ENCODE measurements at places on chromosomes 3 and 15. TPM values are rescaled to one million over a fixed set of nuclear protein-coding genes. Genes with fewer than 3 reads are reported as not detected.

The KIF23 gene
- 41.9 TPM for total RNA-seq

DNA sequence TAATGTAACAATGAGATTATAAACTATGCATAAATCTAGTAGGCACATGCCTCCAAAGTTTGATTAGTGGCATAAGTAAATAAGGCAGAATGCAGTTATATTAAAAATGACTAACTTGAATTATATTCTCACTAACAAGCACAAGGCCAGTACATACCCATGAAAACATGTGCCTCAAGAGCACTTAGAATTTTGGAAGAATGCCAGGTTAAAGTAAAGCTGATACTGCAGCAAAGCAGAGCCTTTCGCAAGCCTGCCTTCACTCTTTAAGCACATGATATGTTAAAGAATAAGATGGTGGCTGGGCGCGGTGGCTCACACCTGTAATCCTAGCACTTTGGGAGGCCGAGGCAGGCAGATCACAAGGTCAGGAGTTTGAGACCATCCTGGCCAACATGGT lies 49.0 kb downstream of the KBTBD12 start:
- no peaks in the 10 kb centered on the region for H3K36me3 ChIP-seq
- DNase-seq = no peak
- H3K4me3 ChIP-seq = no peak overlapping the region
- H3K27me3 ChIP-seq = no peaks in the 10 kb centered on the region
- H3K27ac ChIP-seq = no peak overlapping the region

DNA sequence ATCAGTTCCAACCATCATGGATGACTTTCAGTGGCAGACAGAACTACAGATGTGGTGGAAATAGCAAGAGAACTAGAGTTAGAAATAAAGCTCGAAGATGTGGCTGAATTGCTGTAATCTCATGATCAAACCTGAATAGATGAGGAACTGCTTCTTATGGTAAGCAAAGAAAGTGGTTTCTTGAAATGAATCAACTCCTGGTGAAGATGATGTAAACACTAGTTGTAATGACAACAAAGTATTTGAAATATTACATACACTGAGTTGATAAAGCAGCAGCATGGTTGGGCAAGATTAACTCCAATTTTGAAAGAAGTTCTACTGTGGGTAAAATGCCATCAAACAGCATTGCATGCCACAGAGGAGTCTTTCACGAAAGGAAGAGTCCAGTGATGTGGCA lies 131.7 kb upstream of the FAM3D start:
- no peaks in the 10 kb centered on the region for H3K27me3 ChIP-seq
- H3K4me1 ChIP-seq = no peaks in the 10 kb centered on the region
- DNase-seq = no peak
- no peak overlapping the region for H3K4me3 ChIP-seq
- no peak overlapping the region for H3K27ac ChIP-seq
- H3K36me3 ChIP-seq = 0 out of 3 replicates have a peak, but pooled peaks cover 3% of the 10 kb centered on the region

The GHSR gene
- total RNA-seq = not detected

DNA sequence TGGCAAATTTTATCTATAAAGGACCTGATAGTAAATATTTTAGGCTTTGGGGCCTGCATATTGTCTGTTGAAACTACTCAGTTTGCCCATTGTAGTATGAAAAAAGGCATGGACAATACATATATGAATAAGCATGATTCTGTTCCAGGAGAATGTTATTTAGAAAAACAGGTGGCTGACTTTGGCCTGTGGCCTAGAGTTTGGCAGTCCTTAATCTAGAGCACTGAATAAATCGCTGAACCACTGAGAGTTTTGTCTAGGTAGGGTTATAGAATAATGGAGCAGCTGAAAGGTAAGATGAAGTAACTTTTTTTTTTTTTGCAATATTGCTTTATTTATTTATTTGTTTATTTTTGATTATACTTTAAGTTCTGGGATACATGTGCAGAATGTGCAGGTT lies 75.0 kb downstream of the LRRC49 start:
- no peaks in the 10 kb centered on the region for H3K27me3 ChIP-seq
- H3K27ac ChIP-seq = no peak overlapping the region
- no peaks in the 10 kb centered on the region for H3K4me1 ChIP-seq

The SLC15A2 gene
- total RNA-seq = 0.24 TPM

- H3K27ac ChIP-seq = no peak overlapping the region
- peak; percentile 63 for DNase-seq
- H3K36me3 ChIP-seq = no peaks in the 10 kb centered on the region
- H3K27me3 ChIP-seq = peaks cover 24% of the 10 kb centered on the region
- no peak overlapping the region for H3K4me3 ChIP-seq
Measured at GRCh38 chr15:57541805-57542504, 49.7 kb upstream of the MYZAP start.

- peak overlapping the region; percentile 82 for H3K4me3 ChIP-seq
- peaks cover 28% of the 10 kb centered on the region for H3K36me3 ChIP-seq
- DNase-seq = no peak
- peaks cover 8% of the 10 kb centered on the region for H3K4me1 ChIP-seq
Measured at GRCh38 chr3:51384055-51384725, 901 bp upstream of the MANF start.

The FYTTD1 gene
- 83.8 TPM for total RNA-seq

The MESP2 gene
- 0.47 TPM for total RNA-seq

The CCDC33 gene
- not detected for total RNA-seq

- no peak for DNase-seq
- no peaks in the 10 kb centered on the region for H3K36me3 ChIP-seq
- H3K4me3 ChIP-seq = no peak overlapping the region
- H3K4me1 ChIP-seq = no peaks in the 10 kb centered on the region
Measured at GRCh38 chr15:49848807-49849206, 228.0 kb downstream of the DTWD1 start.

The ISG20 gene
- total RNA-seq = 1.9 TPM

GRCh38 chr15:57772223-57772957 lies 65.9 kb downstream of the POLR2M start:
- H3K4me1 ChIP-seq = no peaks in the 10 kb centered on the region
- H3K27ac ChIP-seq = no peak overlapping the region
- no peaks in the 10 kb centered on the region for H3K36me3 ChIP-seq
- H3K27me3 ChIP-seq = peaks cover 34% of the 10 kb centered on the region
- no peak overlapping the region for H3K4me3 ChIP-seq

The SATB1 gene
- 0.75 TPM for total RNA-seq

DNA sequence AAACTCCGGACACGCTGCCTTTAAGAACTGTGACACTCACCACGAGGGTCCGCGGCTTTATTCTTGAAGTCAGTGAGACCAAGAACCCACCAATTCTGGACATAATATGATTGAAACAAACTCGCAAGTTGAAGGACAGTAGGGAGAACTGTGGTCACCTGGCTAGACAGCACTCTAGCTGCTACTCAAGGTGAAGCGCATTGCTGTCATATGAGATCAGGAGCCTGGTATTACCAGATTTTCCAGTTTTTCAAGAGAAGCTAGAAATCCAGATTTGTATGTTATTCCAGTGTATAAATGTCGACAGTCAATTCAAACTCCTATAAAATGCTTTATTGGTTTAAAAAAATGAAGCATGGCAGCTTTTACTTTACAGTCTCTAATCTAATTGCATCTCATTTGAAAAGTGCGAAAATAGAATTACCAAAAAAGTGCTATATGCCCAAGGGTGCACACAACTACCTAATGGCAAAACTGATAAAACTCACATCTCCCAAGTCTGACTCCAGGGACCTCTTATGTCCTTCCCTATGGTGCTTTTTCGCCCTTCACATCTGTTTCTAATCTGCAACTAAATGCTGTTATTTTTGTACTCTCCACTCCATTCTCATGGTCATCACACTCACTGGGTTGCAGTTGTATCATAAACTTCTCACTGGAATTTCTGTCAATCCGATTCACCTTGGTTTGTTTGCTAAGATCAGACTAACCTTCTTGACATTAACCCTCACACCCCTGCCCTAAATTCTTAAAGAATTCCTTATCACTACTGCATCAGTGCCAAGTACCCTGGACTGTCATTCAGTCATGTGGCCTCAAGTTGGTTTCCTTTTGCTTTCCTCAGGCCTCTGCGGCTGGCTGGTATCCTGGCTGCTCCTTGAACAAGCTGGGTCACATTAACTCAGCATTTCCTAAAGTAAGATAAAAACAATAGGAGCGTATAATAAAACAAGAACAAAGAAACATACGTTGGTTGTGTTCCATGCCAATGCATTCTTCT lies 31.5 kb upstream of the ARHGEF26 start:
- H3K36me3 ChIP-seq = no peaks in the 10 kb centered on the region
- no peaks in the 10 kb centered on the region for H3K27me3 ChIP-seq
- no peak overlapping the region for H3K27ac ChIP-seq
- H3K4me1 ChIP-seq = no peaks in the 10 kb centered on the region

DNA sequence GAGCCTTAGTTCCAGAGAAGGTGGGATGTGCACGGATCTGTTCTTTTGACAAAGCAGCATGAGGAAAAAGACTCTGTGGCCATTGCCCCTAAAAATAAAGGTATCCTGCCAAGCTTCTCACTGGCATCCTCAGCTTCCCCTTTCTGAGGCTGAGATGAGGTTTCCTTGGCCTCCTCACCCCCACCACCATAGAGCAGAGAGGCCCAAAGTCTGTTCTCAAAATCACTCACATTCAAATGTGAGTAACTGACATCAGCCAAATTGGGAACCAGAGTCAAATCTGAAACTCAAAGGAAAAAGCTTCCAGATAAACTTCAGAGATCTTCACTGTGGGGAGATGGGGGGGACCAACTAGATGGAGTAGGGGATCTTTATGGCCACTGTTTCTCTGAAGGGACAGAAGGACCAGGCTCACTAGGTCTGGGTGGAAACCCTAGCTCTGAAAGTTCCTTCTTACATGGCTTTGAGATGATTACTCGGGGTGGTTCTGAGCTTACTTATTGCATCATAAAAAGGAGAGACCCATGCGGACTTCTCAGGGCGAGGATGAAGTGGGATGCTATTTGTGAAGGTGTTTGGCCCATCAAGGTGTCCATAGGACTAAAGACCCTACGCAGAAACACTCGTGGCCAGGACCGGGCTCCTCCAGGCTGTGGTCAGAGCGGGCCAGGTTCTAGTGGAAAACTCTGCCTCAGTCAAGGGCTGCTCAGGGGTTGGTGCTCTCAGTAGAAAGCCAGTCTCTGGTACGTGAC lies 61.5 kb upstream of the MEF2A start:
- peaks cover 17% of the 10 kb centered on the region for H3K27me3 ChIP-seq
- H3K4me1 ChIP-seq = peaks cover 4% of the 10 kb centered on the region
- no peak for DNase-seq
- no peaks in the 10 kb centered on the region for H3K36me3 ChIP-seq
- no peak overlapping the region for H3K27ac ChIP-seq

The ACAA1 gene
- total RNA-seq = 67.9 TPM

- no peak for DNase-seq
- H3K36me3 ChIP-seq = peaks cover 66% of the 10 kb centered on the region
- H3K4me1 ChIP-seq = peaks cover 5% of the 10 kb centered on the region
Measured at GRCh38 chr3:152317956-152318355, 49.2 kb downstream of the MBNL1 start.

The SERINC4 gene
- 0.22 TPM for total RNA-seq

GRCh38 chr15:48298914-48299313 lies 32.3 kb upstream of the DUT start:
- H3K27ac ChIP-seq = no peak overlapping the region
- H3K4me1 ChIP-seq = no peaks in the 10 kb centered on the region
- no peak overlapping the region for H3K4me3 ChIP-seq
- no peak for DNase-seq
- H3K27me3 ChIP-seq = peaks cover 2% of the 10 kb centered on the region

DNA sequence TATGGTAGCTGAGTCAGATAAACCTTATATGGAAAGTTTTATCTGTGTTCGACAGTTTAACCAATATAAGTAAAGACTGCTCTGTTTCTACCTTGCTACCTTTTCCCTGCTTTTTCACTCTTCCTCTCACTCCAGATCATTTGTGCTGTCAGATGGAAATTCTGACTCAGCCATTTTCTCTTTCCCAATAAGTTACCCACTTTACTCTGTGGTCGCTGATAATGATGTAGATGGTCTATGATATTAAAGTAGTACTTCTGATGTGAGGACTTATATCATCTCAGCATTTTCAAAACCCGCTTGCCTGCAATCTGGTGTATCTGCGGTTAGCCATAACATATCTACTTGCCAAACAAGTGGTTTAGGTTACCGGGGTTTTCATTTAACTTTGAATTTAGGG lies 15.0 kb upstream of the UTS2B start:
- H3K4me3 ChIP-seq = no peak overlapping the region
- no peak overlapping the region for H3K27ac ChIP-seq
- no peaks in the 10 kb centered on the region for H3K4me1 ChIP-seq
- no peaks in the 10 kb centered on the region for H3K36me3 ChIP-seq

The GPR87 gene
- total RNA-seq = not detected

DNA sequence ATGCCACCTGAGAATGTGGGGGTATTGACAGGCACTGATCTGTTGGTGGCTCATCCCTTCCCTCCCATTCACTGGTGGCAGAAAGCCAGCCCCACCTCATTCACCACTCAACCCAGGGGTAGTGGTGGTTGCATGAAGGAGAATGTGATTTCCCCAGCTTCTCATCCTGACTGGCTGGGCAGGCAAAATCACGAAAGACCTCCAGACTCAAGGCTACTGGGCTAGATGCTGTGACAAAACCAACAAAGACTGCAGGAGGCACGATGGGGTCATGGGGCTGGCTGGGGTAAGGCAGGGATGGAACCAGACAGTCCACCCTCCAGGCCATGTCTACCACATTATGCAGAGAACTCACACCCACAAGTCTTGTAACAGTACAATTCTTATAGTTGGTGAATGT lies 33.9 kb downstream of the FSTL1 start:
- no peak overlapping the region for H3K4me3 ChIP-seq
- H3K36me3 ChIP-seq = no peaks in the 10 kb centered on the region
- no peak overlapping the region for H3K27ac ChIP-seq
- H3K4me1 ChIP-seq = no peaks in the 10 kb centered on the region
- H3K27me3 ChIP-seq = no peaks in the 10 kb centered on the region

GRCh38 chr3:120560304-120561250 lies 35.6 kb upstream of the NDUFB4 start:
- H3K27me3 ChIP-seq = no peaks in the 10 kb centered on the region
- H3K4me3 ChIP-seq = no peak overlapping the region
- no peak for DNase-seq
- H3K27ac ChIP-seq = no peak overlapping the region

- DNase-seq = no peak
- H3K27me3 ChIP-seq = no peaks in the 10 kb centered on the region
- H3K27ac ChIP-seq = no peak overlapping the region
- H3K4me3 ChIP-seq = no peak overlapping the region
- H3K4me1 ChIP-seq = no peaks in the 10 kb centered on the region
- H3K36me3 ChIP-seq = no peaks in the 10 kb centered on the region
Measured at GRCh38 chr3:177557548-177557947, 360.3 kb upstream of the TBL1XR1 start.

DNA sequence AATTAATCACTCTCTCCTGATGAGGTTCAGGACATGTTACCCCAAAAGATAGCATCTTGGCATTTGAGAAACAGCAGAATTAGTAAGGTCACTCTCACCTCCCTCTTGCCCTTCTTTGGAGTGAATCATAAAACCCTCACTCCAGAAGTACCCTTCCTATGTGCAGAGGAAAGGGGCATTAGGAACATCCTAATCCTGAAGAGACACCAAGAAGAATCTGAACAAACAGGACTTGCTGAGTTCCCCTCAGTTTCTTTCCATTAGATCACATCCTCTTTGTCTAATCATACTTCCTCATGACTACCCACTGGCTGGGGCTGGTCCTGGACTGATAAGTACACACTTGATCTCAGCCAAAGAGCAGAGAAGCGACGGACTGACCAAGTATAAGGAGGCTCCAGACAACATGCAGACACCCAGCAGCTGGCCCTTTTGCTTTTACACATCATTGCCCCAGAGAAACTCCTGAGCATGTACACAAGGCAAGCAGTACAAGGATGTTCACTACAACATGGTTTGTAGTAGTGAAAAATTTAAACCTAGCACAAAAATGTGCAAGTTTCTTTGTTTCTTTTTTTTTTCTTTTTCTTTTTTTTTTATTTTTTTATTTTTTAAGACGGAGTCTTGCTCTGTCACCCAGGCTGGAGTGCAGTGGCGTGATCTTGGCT lies 15.0 kb upstream of the TM6SF1 start:
- H3K27me3 ChIP-seq = no peaks in the 10 kb centered on the region
- no peaks in the 10 kb centered on the region for H3K36me3 ChIP-seq
- DNase-seq = peak; percentile 96
